ENCODE measurements at places on chromosomes 7 and 10.
A peak's percentile ranks its signal among the peaks of the same experiment; 100 is the strongest.

- no peak for DNase-seq
Observed at GRCh38 chr10:42955493-42955889, 121.4 kb upstream of the RET start.

GRCh38 chr10:11879387-11880094 is 56.4 kb downstream of the PROSER2 start:
- DNase-seq = no peak

DNA sequence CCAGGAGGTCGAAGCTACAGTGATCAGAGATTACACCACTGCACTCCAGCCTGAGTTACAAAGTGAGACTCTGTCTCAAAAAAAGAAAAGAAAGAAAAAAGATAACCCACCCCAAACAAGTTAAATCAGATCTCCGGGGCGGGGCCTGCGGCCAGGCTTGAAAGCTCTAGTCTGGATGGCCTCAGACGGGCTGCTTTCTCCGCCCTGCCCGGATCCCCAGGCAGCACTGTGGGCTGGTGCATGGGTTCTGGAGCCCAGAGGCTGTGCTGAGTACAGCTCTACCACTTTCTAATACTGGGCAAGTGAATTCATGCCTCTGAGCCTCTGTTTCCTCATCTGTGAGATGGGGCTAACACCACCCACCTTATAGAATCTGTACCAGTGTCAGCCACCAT is 83.7 kb downstream of the ZMIZ1 start:
- DNase-seq = no peak

DNA sequence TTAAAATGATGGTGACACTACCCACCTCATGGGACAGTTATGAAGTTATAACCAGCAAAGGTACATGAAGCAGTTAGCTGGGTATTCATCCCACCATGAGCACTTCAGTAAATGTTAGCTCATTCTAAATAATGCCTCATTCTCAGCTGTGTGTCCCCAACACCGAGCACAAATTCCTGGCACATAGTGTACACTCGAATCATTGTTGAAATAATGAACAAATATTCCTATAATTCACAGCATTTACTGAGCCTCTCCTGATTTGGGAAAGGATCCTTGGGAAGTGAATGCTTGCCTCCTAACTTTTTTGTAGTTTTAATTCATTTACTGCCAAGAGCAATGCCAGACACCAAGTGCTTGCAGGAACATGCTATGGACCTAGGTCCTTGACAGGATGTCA is 235.2 kb downstream of the DGKI start:
- no peak for DNase-seq

- no peak for DNase-seq
Observed at GRCh38 chr10:43212043-43212721, 54.7 kb downstream of the RASGEF1A start.

DNA sequence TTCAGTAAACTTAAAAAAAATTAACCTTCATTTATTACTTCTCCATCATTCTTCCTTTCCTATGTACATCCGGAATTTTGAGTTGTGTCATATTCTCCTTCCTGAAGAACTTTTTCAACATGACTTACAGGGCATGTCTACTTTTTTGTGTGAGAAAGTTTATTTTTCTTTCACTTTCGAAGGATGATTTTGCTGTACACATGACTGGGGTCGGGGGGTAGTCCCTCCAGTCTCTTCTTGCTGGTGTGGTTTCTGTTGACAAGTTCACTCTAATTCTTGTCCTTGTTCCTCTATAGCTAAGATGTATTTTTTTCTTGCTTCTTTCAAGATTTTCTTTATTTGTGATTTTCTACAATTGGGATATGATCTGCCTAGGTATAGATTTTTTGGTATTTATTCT is 55.8 kb downstream of the INPP5A start:
- no peak for DNase-seq

DNA sequence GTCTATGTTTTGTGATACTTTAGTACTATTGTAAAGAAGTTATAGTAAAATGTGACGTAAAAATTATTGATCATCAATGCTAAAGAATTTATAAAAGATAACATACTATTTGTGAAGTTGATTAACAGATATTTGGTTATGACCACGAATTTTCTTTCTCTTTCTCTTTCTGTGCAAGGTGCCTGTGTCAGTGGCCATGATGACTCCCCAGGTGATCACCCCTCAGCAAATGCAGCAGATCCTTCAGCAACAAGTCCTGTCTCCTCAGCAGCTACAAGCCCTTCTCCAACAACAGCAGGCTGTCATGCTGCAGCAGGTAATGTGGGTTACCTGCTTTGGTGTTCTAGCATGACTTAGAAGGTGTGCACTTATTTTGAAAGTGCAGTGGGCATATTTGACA is 213.7 kb downstream of the FOXP2 start:
- DNase-seq = no peak

GRCh38 chr10:43419997-43420368 is 11.0 kb upstream of the HNRNPF start:
- DNase-seq = no peak

DNA sequence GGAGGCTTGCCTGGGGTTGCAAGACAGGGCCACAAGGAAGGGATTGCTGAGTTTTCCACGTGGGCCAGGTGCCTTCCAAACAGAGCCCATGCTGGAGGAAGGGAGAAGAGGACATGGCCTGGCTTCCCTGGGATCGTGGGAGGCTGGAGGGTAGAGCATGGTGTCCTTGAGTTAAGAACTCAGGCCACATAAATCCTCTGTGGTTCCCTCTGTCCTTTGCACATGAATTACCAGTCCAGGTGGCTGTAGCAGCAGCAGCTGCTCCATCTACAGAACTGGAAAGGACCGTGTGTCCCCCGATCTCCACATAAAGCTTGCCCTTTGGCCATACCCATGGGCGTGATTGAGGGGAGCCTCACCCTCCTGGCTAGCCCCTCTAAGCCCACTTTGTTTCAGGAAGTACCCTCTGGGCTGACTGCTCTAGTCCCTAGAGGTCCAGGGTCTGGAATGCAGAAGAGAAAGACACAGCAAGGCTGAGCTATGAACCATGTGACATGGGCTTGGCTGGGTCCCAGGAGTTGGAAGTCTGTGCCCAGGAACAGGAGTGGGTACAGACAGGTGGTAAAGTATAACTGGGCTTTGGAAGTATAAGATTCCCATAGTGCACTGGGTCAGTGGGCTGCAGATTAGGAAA is 84.9 kb downstream of the C10orf105 start:
- DNase-seq = no peak

- DNase-seq = no peak
Observed at GRCh38 chr10:98489561-98490481, 43.1 kb upstream of the HPS1 start.

DNA sequence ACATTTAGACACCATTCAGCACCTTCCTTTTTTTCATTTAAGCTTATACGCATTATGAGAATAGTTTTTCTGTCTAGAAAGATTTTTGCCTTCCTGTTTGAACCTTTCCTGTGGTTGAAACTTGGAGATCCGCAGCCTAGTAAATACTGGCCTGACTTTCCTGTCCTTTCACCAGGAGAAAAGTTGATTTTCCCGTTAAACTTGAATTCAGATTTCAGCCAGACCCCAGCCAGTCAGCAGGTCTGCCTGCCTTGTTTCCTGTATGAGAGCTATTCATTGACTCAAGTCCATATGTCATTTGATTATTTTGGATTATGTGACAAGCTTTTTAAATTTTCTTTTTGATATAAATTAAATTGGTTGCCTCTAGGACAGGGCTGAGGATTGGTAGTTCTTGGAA is 71.5 kb downstream of the EVX1 start:
- peak; percentile 34 for DNase-seq

- DNase-seq = no peak
Observed at GRCh38 chr10:103835096-103836050, 20.0 kb downstream of the SH3PXD2A start.

- no peak for DNase-seq
Observed at GRCh38 chr7:92963566-92963965, 127.2 kb upstream of the CDK6 start.

DNA sequence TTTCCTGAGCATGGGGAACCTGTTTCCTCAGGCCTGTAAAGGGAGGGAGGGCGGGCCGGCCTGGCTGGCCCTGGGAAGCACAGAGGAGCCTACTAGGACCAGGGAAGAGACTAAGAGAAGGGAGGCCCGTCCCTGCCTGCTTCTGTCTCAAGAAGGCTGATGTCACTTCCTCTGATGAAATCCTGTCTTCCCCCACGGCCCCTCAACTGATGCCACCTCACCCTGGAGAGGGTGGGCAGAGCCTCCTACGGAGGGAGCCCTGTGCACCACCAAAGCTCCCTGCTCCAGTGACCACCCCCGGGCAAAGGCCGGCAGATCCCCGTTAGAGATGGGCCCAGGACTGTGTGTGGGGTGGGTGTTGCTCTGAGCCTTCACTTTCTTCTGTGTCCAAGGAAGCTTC is 1.0 kb upstream of the PILRA start:
- DNase-seq = no peak

Measured in NCI-H1105 treated with DMSO at 0.1 percent for 48 hours (cell line).